ENCODE measurements at places on chromosomes 1 and 21.

DNA sequence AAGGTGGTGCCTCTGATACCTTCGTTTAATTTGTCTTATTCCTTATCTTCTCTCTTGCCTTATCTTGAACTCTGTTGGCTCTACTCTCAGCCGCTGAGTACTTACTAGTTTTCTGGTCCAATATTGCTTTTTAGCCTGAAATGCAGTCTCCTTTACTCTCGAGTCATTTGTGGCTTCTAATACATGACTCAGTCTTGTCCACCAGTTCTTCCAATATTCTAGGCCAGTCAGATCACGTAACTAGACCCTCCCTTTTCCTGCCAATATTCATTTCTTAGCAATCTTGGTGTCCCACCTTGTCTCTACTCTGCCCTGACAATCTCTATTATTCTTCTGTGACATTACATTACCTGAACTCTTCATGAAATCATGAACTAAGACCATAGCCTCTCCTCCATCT lies 555.8 kb downstream of the DPYD start:
- H3K4me3 ChIP-seq = no peak overlapping the region
- no peaks in the 10 kb centered on the region for H3K27me3 ChIP-seq
- no peak overlapping the region for H3K27ac ChIP-seq
- H3K36me3 ChIP-seq = peaks cover 1% of the 10 kb centered on the region

DNA sequence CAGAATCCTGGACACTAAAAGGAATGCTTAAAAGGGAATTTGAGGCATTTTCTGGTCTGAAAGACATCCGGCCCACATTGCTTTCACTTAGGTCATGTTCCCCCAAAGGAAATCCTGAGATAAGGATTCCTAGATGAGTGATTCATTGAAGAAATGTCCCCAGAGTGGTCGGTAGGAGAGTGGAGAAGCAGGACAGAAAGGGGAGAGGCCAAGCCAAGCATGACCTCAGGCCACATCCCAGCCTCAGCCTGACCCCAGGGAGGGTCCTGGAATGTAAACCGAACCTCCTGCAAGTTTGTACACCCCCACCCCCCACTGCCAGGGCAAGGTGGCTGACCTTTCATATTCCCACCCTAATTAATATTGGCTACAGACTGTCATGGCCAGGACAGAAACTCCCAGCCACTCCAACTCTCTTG lies 16.6 kb downstream of the HIVEP3 start:
- no peak overlapping the region for H3K4me3 ChIP-seq
- DNase-seq = no peak
- no peak overlapping the region for H3K27ac ChIP-seq
- H3K4me1 ChIP-seq = peaks cover 20% of the 10 kb centered on the region

GRCh38 chr1:100834777-100835660 lies 59.6 kb downstream of the EXTL2 start:
- no peak overlapping the region for H3K27ac ChIP-seq
- no peaks in the 10 kb centered on the region for H3K4me1 ChIP-seq
- no peak overlapping the region for H3K4me3 ChIP-seq
- no peak for DNase-seq

GRCh38 chr1:42957880-42958487 lies 684 bp downstream of the SLC2A1 start:
- no peak overlapping the region for H3K27ac ChIP-seq
- peak; percentile 68 for DNase-seq
- no peaks in the 10 kb centered on the region for H3K27me3 ChIP-seq
- H3K4me1 ChIP-seq = peaks cover 81% of the 10 kb centered on the region
- H3K4me3 ChIP-seq = peak overlapping the region; percentile 97
- H3K36me3 ChIP-seq = peaks cover 15% of the 10 kb centered on the region

DNA sequence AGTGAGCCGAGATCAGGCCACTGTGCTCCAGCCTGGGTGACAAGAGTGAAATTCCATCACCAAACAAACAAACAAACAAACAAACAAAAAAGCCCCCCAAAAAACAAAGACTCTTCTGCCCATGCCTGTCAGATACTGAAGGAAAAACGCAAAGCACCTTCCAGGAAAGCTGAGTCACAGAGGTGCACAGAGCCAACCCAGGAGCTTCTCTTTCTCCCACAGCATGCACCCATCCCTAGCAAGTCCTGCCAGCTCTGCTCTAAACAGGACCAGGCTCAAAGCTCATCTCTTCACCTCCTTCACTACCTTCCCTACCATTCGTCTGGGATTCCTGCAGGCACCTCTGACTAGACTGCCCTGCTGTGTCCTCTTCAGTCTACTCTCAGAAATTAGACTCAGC lies 46.5 kb downstream of the ETS2 start:
- peaks cover 71% of the 10 kb centered on the region for H3K27me3 ChIP-seq
- no peak overlapping the region for H3K27ac ChIP-seq
- H3K4me3 ChIP-seq = no peak overlapping the region
- H3K36me3 ChIP-seq = no peaks in the 10 kb centered on the region
- peaks cover 5% of the 10 kb centered on the region for H3K4me1 ChIP-seq

GRCh38 chr1:24301785-24302175 lies 17.4 kb upstream of the GRHL3 start:
- peaks cover 63% of the 10 kb centered on the region for H3K27me3 ChIP-seq
- H3K27ac ChIP-seq = no peak overlapping the region
- DNase-seq = no peak

DNA sequence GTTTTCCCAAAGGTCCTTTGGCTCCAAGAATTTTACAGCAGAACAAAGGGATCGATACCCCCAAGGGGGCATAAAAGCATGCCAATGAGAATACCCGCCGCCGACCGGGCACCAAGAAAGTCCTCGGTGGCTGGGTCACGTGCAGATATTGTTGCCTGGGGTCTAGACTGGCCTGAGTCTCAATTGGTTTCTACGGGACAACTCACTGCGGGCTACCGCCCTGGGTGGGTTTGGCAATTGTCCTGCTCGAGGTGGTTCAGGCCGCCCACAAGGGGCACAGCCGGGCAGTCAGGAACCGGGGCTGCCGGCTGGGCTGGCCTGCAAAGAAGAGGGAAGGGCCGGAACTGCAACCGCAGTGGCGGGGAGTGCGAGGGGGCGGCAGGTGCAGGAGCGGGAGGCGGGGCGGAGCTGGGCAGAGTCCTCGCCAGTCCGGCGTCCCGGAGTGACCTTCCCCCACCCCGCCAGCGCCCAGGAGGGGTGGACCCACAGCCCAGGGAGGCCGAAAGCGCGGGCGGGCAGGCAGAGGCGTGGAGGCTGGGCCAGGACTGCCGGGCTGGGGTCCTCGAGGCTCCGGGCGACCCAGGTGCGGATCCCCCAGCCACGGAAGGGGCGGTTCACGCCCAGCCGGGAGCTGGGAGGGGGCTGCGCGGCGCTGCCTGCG lies 926 bp upstream of the ATP1B1 start:
- H3K27me3 ChIP-seq = peaks cover 42% of the 10 kb centered on the region
- no peak overlapping the region for H3K27ac ChIP-seq
- H3K4me1 ChIP-seq = peaks cover 16% of the 10 kb centered on the region

GRCh38 chr1:170241266-170241851 lies 95.6 kb downstream of the NTMT2 start:
- H3K4me1 ChIP-seq = no peaks in the 10 kb centered on the region
- H3K4me3 ChIP-seq = no peak overlapping the region
- no peak overlapping the region for H3K27ac ChIP-seq
- H3K27me3 ChIP-seq = no peaks in the 10 kb centered on the region

DNA sequence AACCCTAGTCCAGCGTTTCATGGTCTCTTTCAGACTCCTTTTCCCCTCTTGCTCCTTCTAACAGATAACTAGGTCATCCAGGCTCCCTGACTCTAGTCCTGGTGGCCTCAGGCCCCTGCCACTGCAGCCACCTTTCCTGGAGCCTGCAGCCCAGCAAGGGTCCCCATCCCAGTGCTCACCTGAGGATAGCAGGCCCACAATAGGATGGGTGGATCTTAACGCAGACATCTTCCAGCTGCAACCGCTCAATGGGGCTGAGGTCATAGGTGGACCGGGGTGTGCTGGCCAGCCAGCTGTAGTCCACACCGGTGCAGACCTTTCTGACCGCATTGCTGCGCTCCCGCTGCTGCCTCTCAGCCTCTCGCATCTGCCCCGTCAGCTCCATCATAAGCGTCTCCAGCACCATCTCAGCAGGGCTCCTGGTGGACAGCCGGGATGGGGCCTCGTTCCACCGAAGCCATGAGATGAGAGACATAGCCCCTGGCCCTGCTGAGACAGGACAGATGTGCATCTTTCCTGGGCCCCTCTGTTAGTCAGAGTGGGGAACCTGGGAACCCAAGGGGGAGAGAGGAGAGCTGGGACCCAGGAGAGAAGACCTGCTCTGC lies 10.9 kb downstream of the RD3 start:
- H3K36me3 ChIP-seq = no peaks in the 10 kb centered on the region
- H3K27ac ChIP-seq = no peak overlapping the region

GRCh38 chr1:169694304-169695075 lies 16.9 kb downstream of the SELL start:
- peaks cover 52% of the 10 kb centered on the region for H3K36me3 ChIP-seq
- peak; percentile 29 for DNase-seq
- no peaks in the 10 kb centered on the region for H3K27me3 ChIP-seq
- H3K4me1 ChIP-seq = peaks cover 97% of the 10 kb centered on the region
- peak overlapping the region; percentile 99 for H3K27ac ChIP-seq
- H3K4me3 ChIP-seq = peak overlapping the region; percentile 66

- no peak for DNase-seq
- H3K27me3 ChIP-seq = no peaks in the 10 kb centered on the region
- H3K4me1 ChIP-seq = peaks cover 27% of the 10 kb centered on the region
- peaks cover 13% of the 10 kb centered on the region for H3K36me3 ChIP-seq
- H3K4me3 ChIP-seq = no peak overlapping the region
Measured at GRCh38 chr1:89888480-89889322, 67.9 kb downstream of the LRRC8D start.

- no peak overlapping the region for H3K27ac ChIP-seq
- H3K4me3 ChIP-seq = no peak overlapping the region
- H3K36me3 ChIP-seq = peaks cover 14% of the 10 kb centered on the region
- H3K27me3 ChIP-seq = no peaks in the 10 kb centered on the region
Measured at GRCh38 chr1:225914391-225914790, 9.7 kb downstream of the PYCR2 start.

DNA sequence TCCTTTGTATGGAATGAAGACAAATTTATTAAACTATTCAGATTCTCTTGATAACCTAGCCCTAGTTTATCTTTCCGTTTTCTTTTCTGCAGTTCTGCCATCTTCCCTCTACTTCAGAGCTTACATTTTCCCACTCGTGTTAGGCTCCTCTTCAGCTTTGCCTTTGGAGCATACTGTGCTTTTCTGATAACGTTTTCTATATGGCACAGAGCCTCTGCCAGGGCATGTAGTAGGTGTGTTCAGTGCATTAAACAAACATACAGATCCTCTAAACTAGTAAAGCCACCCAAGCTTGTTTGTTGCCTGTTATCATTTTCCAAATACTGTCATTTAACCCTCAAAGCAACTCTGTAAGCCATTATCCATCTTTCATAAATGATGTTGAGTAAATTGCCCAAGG lies 25.1 kb downstream of the DYRK1A start:
- no peak overlapping the region for H3K4me3 ChIP-seq
- no peaks in the 10 kb centered on the region for H3K36me3 ChIP-seq

DNA sequence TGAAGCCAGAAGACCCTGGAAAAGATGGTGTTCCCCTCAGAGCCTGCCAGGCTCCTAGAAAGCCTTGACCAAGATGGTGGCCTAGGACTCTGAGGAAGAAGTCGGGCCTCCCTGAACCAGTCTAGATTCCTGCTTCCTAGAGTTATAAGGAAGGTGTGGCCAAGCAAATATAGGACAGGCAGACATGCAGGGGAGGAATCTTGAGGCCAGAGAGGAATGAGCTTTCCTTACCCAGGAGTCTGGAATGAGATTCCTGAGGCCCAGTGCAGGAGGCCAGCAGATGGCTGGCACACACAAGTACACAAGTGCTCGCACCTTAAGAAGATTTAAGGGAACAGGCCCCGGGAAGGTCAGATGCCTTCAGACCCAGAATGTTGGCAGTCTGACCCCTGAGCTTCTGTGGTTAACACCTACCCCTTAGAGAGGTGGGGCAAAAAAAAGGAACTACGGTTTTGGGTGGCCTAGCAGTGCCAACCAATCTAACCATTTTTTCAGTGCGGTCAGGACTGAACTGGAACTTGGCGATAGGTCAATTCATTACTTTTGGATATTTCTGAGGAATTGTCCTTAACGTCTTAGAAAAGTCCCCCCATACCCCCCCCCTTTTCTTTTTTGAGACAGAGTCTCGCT lies 73.3 kb downstream of the MDM4 start:
- H3K27ac ChIP-seq = no peak overlapping the region
- H3K4me3 ChIP-seq = no peak overlapping the region
- peaks cover 7% of the 10 kb centered on the region for H3K36me3 ChIP-seq
- no peaks in the 10 kb centered on the region for H3K27me3 ChIP-seq
- DNase-seq = no peak

- H3K4me3 ChIP-seq = no peak overlapping the region
- DNase-seq = no peak
- no peak overlapping the region for H3K27ac ChIP-seq
- peaks cover 26% of the 10 kb centered on the region for H3K4me1 ChIP-seq
- no peaks in the 10 kb centered on the region for H3K27me3 ChIP-seq
Measured at GRCh38 chr1:51432146-51432545, 86.9 kb downstream of the EPS15 start.

- H3K27me3 ChIP-seq = no peaks in the 10 kb centered on the region
- no peaks in the 10 kb centered on the region for H3K36me3 ChIP-seq
- peak within 1 kb of the TSS; percentile 85 for H3K4me3 ChIP-seq
- peak; percentile 39 for DNase-seq
Measured at GRCh38 chr1:156295391-156295947, at the start of gene GLMP. Gene GLMP, minus strand, starts transcription at chr1:156295679. Its CDS starts 34 bp downstream, at chr1:156295645.
